Epithelial cell of alveolus of lung (primary cell): ENCODE measurements at places on chromosomes 3 and 15. TPM values are rescaled to one million over a fixed set of nuclear protein-coding genes. Genes with fewer than 3 reads are reported as not detected.

The CLSTN2 gene
- total RNA-seq = under 0.01 and 0.24 TPM in 2 replicates

The IL16 gene
- 2.7 and 3.2 TPM in 2 replicates for total RNA-seq

The NRG4 gene
- 0.13 and 0.16 TPM in 2 replicates for total RNA-seq

The SLC12A8 gene
- total RNA-seq = 12.1 and 14.7 TPM in 2 replicates
